ENCODE measurements at places on chromosomes 2 and 18.

DNA sequence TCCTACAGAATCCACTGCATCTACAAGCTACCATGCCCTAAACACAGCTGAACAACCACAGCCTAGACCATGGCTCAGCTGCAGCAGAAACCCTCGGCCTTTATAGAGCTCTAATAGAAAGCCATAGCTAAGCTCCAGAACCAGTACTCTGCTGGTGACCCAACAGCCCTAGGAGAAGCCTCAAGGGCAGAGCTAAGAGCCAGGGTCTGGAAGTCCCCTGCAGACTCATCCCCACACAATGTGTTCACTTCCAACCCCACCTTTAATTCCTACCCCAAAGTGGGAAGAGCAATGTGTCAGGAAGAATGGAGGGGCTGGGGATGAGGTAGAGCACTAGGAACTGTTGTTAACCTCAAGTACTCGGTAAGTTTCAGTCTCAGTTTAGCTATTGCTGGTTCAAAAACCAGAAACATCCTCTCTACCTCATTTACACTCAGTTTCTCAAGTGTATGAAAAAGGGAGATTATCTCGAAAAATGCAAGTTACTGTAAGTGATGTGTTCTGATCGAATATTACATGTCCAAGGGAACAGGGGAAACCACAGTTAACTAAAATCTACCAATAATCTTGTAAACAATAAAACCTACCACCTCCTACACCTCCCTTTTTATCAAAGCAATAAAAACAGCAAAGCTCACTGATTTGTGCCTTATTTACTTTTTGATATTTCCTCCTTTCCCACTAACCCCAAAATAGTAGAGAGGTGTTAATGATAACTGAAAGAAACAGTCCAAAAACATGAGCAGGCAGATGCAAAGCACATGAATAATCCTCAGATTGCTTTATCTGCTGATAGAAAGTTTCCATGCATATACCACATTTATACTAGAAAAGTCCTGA is 36.2 kb downstream of the THADA start:
- no peak for DNase-seq

GRCh38 chr2:136059036-136059472 is 58.9 kb downstream of the CXCR4 start:
- DNase-seq: no peak

DNA sequence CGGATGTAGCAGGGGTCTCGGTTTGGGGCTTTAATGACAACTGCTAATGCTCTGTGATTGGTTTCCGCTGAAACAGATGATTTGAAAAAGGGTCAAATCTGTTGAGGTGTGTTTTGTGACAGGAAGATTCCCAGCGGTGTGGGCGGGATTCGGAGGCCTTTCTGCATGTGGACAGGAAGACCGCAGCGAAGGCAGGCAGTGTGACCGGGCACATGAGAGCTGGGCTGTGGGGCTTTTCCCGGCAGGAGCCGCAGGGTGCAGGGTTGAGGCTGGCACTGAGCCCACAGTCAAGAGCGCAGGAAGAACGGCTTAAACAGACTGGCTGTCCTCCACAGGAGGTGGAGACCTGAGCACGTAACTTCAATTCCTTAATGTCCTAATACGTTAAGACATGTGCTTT is 180.0 kb upstream of the TPO start:
- no peak for DNase-seq

DNA sequence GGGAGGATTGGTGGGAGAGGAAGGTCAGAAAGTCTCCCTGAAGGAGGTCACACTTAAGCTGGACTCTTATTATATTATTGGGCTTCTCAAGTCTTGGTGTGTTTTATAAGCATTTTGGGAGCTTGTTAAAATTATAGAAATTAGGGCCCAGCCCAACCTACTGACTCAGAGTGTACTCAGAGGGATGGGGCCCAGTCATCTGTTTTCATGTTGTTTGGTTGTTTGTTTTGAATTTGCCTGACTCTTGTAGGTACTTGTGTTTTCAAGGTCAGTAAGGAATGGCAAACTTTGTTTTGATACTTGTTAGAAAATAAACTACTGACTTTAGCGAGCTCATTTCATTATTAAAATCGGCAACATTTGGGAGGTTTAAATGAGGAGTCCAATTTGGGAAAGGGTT is 152.0 kb downstream of the INSIG2 start:
- DNase-seq: no peak

- no peak for DNase-seq
Observed at GRCh38 chr18:42326752-42327151, 371.7 kb downstream of the PIK3C3 start.

GRCh38 chr2:217741381-217741955 is 261.3 kb downstream of the TNS1 start:
- no peak for DNase-seq

GRCh38 chr2:1310866-1311265 is 102.4 kb upstream of the TPO start:
- DNase-seq: no peak
